ENCODE measurements at places on chromosomes 1 and 21. TPM values are rescaled to one million over a fixed set of nuclear protein-coding genes. Genes with fewer than 3 reads are reported as not detected.

DNA sequence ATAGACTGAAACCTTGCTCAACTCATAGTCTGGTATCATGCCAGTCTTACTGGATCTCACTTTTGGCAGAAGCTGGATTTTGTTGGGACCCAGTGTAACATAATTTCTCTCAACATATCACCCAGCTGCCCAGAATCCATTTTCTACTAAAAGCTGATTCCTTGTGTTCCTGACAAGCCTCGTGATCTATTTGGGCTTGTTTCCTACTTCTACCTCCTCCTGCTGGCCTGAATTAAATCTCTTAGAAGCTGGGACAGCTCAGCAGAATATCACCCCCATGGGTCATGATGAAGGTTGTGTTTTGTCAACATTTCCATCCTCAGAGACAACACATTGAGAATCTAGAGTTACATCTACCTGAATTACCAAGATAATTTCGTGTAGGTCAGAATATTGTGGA, 7.7 kb downstream of the GOLT1A start:
- no peak for DNase-seq

- DNase-seq: no peak
These were observed 1.0 kb downstream of the CCDC24 start for GRCh38 chr1:43992232-43992995.

- DNase-seq: no peak
These were observed 58.4 kb downstream of the ZNF281 start for GRCh38 chr1:200351425-200351824.

DNA sequence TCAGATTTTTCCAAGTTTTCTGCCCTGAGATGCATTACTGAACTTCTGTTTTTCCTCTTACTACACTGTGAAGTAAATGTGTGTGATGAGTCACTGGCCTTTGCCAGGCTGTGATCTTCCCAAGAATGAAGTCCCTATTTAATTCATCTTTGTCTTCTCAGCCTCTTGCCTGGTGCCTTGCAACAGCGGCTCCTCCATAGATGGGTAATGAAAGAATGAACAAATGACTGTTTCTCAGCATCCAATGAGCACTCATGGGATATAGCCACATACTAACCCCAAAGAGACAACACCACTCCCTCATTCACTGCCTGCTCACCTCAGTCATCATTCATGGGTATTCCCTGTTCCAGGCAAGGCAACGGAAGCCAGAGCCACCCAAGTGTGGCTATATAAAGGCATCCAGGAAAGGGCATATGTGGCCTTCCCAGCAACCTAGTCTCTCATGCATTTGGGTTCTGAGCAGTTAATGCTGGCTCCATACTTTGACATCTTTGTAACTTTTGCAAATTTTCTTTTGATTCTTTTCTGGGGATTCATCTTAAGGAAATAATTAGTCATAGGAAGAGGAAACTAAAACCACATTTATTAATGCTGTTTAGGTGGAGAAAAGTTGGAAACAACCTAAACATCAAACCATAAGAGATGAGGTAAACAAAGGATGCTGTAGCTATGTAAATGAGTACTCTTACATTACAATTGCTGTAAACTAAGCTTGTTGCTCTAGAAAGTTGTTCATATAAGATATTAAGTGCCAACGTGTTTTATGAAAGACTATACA, 71.9 kb downstream of the HIVEP3 start:
- no peak for DNase-seq

DNA sequence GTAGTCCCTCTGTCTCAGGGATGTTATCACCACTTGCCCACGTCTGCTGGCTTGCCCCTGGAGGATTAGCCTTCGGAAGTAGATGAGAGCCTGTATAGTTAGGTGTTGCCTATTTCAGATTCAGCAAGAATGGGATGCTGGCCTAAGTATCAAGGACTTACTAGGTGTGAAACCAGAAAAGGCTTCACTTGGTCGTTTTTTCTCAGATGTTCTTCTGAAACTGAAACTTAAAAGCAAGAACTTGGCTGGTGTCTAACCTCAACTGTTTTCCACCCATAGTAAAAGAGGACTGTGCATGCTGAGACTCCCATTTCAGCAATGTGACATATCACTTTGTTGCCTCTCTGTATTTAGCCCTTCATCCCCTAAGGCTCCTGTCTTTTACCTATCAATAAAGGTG, 67.0 kb upstream of the LRRC53 start:
- DNase-seq: no peak

CFAP57 gene
- 0.46 TPM for polyA plus RNA-seq

CD1B gene
- polyA plus RNA-seq: not detected

All from hepatocyte (in vitro differentiated cells).